CD4-positive, alpha-beta T cell treated with Interleukin-4 for 4 hours (primary cell): ENCODE measurements at places on chromosomes 6 and 20.

GRCh38 chr20:15317546-15318232 is 980.3 kb upstream of the FLRT3 start:
- no peak for DNase-seq

DNA sequence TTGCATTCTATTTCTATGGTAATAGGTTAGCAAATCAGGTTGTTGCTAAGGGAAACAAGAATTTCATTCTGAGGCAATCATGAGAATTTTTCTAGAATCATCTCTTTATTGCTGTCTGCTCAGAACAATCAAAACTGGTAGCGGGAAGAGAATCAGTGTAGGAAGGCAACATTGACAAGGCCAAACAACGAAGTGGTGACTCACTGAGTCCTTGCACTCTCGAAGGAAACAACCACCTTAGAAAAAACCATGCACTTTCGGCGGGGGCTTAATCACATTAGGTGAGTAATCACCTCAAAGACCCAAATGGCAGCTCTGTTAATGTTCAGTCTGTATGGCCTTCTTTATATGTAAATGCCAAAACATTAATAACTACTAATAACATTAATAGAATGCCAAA is 78.8 kb upstream of the MAP7 start:
- no peak for DNase-seq

GRCh38 chr20:22880277-22880676 is 154.8 kb upstream of the SSTR4 start:
- DNase-seq: no peak

- no peak for DNase-seq
Observed at GRCh38 chr6:118859517-118860064, 34.4 kb upstream of the ASF1A start.

- no peak for DNase-seq
Observed at GRCh38 chr6:148177589-148178233, 164.9 kb upstream of the SASH1 start.
